NCI-H1048 (cell line): ENCODE measurements at places on chromosomes 1 and 21.

DNA sequence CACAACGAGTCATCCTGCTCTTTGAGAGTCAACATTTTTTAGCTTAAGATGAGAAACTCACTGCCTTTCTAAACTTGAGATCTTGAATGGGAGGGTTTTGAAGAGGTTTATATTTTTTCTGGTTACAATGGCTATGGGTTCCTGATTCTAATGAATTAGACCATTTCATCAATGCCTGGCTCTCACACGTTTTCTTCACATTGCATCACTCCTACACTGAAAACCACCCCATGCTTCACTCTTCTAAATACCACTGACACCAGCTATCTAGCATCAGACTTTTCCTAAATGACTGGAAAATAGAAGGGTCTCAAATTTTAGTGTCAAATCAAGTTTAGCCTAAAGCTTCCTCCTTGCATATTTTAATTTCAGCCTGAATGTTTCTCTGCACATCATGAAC lies 606.1 kb upstream of the USP24 start:
- DNase-seq, result no peak

- no peak for DNase-seq
These were observed 2.4 kb downstream of the HMGB4 start for GRCh38 chr1:33866281-33866680.

DNA sequence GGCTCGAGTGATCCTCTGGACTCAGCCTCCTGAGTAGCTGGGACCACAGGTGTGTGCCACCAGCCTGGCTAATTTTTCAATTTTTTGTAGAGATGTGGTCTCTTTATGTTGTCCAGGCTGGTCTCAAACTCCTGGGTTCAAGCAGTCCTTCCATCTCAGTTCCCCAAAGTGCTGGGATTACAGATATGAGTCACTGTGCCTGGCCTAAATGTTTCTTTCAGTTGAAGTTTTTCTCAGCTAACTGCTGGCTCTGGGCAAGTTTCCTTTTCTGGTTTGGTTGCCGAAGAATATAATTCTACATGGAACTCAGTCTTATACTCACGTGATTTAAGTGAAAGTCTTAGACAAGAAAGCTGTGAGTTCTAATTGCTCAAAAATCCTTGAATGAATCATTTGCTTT lies 57.0 kb downstream of the SASS6 start:
- no peak for DNase-seq

GRCh38 chr1:17688217-17688810 lies 66.8 kb upstream of the ACTL8 start:
- no peak for DNase-seq

- DNase-seq, result peak; percentile 16
These were observed 33.1 kb upstream of the NFASC start for GRCh38 chr1:204837440-204838084.

- DNase-seq, result no peak
These were observed 282.8 kb downstream of the ZNF648 start for GRCh38 chr1:181778640-181779260.

DNA sequence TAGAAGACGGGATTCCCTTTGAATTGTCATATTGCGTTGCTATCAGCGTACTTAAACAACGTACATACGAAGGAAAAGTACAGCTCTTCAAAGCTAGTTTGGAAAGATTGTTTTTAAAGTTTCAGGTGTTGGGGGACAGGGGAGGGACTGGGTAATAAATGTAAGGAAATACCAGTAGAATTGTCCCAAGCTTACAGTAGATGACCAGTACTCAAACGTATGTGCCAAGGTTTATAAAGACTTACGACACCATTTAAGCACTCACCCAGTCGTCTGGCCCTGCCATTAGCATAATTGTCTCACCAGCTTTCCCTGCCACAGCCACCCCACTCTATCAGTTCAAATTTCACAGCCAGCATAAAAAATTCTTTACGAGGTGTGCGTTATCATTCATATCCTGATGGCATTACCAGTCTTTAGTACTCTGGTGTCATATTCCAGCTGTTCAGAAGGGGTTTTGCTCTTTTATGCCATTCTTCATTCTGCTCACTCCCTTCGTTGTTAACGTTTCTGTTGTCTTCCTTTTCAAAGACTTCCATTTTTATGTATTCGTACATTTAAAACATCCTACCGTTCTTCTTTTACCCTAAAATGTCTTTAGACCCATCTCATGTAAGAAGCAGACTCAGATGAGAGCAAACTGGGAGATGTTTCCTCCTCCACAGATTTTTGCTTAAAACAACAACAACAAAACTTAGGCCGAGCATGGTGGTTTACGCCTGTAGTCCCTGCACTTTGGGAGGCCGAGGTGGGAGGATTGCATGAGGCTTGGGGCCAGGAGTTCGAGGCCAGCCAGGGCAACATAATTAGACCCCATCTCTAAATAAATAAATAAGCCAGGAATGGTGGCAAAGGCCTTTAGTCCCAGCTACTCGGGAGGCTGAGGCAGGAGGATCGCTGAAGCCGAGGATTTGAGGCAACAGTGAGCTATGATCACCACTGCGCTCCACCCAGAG lies 1.0 kb upstream of the HP1BP3 start:
- DNase-seq, result no peak

DNA sequence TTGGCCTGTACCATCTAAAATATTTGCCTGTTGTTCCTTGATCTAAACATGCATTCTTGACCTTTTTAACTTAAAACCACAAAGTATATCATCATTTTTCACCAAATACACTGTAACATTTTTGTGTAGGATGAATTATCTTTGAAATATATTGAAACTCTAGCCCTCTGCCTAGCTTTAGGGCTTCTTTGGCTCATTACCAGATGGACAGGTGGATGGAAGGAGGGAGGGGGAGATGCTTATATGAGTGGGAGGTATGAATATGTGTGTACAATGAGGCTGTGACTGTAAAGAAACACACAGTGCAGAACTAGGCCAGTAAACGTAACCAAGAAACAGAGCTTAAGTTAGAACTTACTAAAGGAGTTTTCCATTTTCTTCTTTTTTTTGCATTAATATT lies 118.5 kb downstream of the ESRRG start:
- no peak for DNase-seq

- DNase-seq, result no peak
These were observed 382 bp downstream of the GPBP1L1 start for GRCh38 chr1:45686015-45686287.

DNA sequence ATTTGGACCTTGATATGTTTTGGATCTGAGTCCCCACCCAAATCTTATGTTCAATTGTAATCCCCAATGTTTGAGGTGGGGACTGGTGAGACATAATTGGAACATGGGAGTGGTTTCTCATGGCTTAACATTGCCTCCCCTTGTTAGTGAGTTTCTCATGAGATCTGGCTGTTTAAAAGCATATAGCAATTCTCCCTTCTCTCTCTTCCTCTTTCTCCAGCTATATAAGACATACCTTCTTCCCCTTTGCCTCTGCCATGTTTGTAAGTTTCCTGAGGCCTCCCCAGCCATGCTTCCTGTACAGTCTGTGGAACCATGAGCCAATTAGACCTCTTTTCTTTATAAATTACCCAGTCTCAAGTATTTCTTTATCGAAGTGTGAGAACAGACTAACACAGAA lies 692.4 kb downstream of the KCNT2 start:
- DNase-seq, result no peak

- DNase-seq, result no peak
These were observed 64.1 kb upstream of the ACTL8 start for GRCh38 chr1:17690906-17691634.

- DNase-seq, result no peak
These were observed 52.0 kb downstream of the EYA3 start for GRCh38 chr1:28036431-28036830.

- DNase-seq, result no peak
These were observed 31.0 kb upstream of the MTMR11 start for GRCh38 chr1:149967646-149968045.

GRCh38 chr1:150543500-150544143 lies 5.6 kb upstream of the ADAMTSL4 start:
- no peak for DNase-seq

- no peak for DNase-seq
These were observed 5.3 kb downstream of the IL23R start for GRCh38 chr1:67171574-67171955.

DNA sequence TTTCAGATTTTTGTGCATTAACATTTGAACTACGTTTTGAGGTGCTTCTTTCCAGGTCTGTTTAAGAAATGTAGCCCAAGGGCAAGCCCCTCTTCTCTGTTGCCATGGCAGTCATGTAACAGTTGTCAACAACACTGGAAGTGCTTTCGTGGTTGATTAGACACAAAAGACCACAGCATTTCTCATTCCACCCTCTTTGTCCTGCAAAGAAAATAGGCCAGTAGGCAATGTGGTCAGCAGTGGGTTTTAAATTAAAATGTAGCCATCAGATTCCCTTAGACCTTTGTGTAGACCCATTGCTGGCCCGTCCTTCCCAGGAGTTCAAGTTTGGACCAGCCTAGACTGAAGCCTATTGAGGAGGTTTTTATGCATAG lies 35.4 kb downstream of the VANGL1 start:
- DNase-seq, result no peak

GRCh38 chr21:41135746-41136145 lies 32.2 kb upstream of the BACE2 start:
- no peak for DNase-seq

DNA sequence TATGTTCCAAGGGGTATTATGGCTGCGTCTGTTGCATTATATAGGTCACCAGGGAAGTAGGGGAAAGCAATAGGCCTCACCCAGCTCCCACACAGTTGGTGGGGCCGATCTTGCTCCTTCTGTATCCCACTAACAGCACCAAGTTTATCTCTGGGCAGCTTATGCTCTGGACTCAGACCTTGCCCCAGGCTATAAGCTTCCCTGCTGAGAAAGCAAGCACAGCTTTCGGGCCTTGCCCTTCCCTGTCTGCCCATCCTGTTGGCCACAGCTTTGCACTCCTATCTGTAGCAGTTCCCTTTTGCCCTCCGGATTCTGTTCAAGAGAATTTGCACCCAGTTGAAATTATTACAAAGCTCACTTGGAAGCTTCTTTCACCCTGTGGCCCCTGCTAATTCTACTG lies 12.9 kb downstream of the KCNE1 start:
- no peak for DNase-seq

- DNase-seq, result no peak
These were observed 20.6 kb upstream of the BCAR3 start for GRCh38 chr1:93702111-93702827.

GRCh38 chr1:99363531-99363930 lies 99.2 kb downstream of the PLPPR4 start:
- DNase-seq, result no peak

GRCh38 chr21:41425588-41425953 lies 468 bp upstream of the MX1 start:
- no peak for DNase-seq

DNA sequence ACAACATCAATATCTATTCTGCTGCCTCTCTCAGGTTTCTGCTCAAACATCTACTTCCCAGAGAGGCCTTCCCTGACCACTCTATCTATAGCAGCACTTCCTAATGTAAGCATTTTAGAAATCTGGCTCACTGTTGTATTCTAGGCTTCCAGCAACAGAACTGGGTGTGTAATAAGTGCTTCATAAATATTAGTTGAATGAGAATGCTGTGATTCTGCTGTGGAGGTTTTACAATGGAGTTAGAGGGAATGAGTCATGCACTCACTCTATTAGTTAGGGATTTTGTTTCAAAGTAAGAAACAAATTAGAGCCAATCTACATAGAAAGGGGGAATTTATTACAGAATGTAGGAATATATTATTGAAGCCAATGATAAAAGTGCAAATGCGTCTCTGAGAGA lies 38.6 kb upstream of the SLC35F3 start:
- DNase-seq, result no peak
